ENCODE measurements at places on chromosomes 7 and 10.

DNA sequence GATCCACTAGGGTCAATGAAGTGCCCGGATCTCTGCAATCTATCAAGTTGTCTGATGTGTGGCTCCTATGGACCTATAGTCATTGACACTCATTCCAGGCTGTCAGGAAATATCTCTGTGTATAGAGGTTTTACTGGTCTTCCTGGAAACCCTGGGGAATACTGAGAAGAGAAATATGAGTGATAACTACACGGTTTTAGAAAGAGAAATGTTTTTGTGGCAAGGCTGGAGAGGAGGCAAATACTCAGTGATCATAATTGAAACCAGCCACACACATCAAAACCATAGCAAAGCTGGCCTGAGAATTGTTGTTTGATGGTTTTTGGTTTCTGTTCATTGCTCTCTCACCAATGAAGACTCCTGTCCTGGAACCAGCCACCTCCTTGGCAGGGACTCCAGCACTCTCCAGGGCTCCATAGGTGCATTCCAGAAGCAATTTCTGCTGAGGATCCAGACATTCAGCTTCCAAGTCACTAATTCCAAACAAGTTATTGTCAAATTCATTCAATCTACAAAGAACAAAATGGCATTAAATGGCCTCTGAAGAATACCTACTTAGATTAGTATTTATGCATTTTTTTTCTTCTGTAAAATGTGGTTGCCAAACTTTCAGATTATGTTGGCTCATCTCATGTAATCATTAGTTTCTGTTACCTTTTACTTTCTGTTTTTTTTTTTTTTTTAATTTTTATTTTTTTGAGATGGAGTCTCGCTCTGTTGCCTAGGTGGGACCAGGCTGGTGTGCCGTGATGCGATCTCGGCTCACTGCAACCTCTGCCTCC, 108.6 kb upstream of the ABI1 start:
- DNase-seq = no peak

DNA sequence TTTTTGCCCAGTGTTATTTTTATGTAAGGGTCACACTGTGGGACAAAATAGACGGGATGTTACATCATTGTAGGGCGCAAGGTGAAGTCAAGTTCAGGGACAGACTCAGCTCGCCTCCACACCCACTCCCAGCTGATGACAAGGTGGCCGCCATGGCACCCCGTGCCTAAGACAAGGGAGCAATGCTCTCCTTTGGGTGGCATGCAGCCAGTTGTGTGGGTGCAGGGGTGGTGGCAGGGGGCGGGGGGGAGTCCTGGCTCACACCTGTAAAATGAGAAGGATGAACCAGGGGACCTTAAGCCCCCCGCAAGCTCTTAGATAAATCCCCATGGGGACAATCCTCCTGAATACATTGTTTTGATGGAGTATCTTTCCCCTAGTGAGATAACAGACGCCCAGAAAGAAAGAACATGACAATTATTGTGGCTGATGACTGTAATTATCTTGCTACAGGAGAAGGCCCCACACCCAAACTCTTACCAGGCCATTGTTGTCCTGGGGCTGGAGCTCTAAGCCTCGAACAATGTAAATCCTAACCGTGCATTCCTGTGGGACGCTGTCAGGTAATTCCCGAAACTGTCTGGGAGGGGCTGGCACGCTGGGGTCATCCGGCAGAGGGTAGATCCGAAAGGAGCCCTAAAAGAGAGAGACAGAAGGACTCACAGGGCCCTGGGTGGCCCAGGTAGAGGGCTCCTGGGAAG, 148.7 kb downstream of the MYOF start:
- DNase-seq = no peak

DNA sequence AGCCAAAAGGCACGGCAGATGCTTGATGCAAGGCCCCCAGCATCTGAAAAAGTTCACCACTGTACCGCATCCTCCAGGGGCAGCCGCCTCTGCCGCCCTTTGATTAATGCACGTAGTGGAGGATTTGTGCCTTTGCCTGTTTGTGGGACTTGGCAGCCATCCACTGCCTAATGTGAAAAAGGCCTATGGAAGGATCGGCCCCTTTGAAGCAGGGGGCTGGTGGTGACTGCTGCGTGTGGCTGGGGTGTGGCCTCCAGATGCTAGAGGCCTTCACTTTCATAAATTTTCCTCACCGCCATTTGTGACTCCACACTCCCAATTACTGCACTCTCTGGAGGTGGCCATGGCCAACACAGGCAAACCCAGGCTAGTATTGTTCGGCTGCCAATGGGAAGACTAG, 226.0 kb downstream of the BMPER start:
- DNase-seq = no peak

- no peak for DNase-seq
Measured at GRCh38 chr10:12707461-12708185, 293.9 kb downstream of the CCDC3 start.

GRCh38 chr7:68963552-68963951, 634.7 kb upstream of the AUTS2 start:
- DNase-seq = no peak

GRCh38 chr7:166338-167060, 25.9 kb upstream of the FAM20C start:
- no peak for DNase-seq

DNA sequence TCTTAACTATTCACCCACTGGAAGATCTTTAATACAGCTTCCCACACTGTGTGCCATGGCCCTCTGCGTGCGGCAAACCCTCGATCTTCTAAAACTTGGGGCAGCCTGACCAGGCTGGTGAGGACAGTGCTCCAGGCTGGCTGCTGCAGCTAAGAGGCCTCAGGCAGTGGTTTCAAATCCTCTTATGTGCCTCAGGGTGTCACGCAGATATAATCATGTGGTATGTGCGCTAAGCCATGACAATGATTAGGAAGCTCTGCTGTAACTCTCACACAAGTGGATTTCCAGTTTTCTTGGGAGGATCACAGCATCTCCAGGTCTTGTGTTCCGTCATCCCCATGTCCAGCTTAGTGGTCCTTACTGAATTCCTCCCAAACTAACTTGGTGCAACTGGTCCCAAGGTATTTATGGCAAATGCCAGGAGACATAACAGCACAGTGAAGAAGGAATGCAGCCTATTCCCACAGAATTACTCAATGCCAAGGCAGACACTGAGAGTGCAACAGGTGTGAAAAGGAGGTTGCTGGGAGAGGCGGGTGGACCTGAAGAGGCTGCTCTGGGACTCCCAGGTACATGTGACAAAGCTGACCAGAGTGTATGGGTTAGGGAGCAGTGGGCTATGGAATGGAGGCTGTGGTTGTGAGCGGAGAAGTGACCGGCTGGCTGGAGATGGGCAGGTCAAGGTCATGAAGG, 2.3 kb downstream of the HPS1 start:
- no peak for DNase-seq

DNA sequence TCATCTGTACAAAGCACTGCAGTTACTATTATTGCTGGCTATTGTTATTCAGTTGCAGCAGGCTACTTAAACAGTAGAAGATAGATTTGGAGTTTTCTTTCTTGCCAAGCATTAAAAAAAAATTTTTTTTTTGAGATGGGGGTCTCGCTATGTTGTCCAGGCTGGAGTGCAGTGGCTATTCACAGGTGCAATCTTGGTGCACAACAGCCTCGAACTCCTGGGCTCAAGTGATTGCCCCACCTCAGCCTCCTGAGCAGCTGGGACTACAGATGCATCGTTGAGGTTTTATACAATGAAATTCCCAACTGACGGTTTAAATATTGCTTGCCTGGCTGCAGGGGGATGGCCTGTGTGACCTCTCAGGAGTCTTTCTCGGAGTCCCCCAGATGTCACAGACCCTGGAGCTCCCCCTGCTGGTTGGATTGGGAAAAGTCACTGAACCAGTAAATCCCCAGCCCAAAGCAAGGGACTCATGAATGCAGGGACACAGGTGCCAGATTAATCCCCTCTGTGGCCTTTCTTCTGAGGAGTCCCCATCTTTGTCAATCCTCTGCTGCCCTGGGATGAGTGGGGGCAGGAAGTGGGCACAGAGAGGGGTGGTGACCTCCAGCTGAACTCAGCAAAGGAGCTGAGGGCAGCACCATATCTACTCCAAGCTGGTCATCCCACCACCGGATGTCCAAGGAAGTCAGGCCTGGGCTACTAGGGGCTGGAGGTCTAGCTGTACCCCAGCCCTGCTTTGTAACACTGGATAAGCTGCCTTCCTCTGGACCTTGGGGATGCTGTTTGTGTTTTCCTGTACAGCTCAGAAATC, 149.6 kb downstream of the C10orf105 start:
- peak; percentile 80 for DNase-seq

DNA sequence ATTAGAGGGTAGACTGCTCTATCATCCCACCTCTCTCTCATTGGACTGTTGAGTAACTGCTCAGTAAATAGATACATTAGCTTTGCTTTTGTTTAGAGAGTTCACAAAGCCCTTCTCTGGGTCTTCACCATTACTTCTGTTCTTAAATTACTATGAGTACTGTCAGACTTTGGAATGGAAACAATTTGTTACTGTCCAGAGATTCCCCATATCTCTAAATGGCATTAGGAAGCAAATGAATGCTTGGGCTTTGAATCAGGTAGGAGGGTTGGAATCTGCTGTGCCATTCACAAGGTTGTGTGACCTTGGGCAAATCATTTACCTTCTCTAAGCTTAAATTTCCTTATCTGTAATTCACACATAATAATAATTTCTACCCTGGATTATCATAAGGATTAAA, 541.0 kb upstream of the FZD8 start:
- DNase-seq = no peak

DNA sequence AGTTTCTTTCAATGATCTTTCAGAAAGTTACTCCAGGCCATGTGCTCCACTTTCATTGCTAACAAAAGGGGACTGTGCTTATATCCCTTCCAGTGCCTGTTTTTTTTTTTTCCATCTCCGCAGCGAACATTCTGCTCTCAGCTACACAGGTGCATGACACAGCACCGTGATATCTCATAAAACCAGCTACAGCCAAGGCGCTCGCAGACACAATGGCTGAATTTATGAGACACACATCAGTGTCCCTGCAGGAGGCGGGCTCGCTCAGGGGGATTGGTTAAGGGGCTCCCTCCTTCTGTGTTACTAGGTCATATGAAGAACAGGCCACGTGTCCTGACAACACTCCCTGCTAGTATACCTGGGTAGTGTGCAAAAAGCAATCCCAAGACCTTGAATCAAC, 245.5 kb downstream of the SKAP2 start:
- DNase-seq = no peak

Data from activated T-cell treated with anti-CD3 and anti-CD28 coated beads, Interleukin-2, amount 50 U/mL, for 4 hours (primary cell).